NCI-H2171 treated with DMSO at 0.1 percent for 48 hours (cell line): ENCODE measurements at places on chromosomes 7 and 10.
A peak's percentile ranks its signal among the peaks of the same experiment; 100 is the strongest.

DNA sequence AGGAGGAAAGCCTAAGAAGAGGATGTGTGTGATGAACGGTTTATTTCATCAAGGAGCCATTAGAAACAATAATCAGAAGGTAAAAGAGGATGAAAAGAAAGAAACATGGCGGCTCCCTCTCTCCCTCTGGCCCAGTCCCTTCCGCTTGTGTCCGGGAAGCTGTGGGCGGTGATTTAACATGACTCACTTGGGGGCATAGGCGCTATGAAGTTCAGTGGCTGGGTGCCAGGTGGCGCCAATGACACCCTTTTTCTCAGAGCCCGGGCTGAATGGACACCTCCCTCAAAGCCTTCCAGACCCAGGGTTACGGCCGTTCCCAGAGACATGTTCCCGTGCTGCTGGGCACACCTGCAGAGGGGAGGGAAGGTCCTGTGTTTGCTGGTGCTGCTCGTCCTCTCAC, 244.0 kb downstream of the SKAP2 start:
- DNase-seq: no peak

- DNase-seq: no peak
Measured at GRCh38 chr7:36615852-36616540, 108.3 kb downstream of the AOAH start.

GRCh38 chr10:33073641-33074415, 115.8 kb upstream of the ITGB1 start:
- no peak for DNase-seq

DNA sequence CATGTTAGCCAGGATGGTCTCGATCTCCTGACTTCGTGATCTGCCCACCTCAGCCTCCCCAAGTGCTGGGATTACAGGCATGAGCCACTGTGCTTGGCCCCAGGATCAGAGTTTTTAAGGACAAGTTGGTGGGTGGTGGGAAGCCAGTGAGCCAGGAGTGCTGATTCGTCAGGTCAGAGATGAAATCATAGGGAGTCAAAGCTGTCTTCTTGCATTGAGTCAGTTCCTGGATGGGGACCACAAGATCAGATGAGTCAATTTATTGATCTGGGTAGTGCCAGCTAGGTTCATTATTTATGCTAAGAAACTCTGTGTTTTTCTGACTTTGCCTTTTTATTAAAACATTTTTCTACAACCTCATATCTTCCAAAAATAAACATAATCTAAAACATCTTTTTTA, 423.8 kb downstream of the ARL4A start:
- DNase-seq: no peak

- no peak for DNase-seq
Measured at GRCh38 chr7:30382607-30383006, 96.0 kb downstream of the NOD1 start.

GRCh38 chr10:30499816-30500215, 65.8 kb downstream of the MAP3K8 start:
- no peak for DNase-seq

- DNase-seq: no peak
Measured at GRCh38 chr10:33190406-33190805, 144.1 kb downstream of the NRP1 start.

DNA sequence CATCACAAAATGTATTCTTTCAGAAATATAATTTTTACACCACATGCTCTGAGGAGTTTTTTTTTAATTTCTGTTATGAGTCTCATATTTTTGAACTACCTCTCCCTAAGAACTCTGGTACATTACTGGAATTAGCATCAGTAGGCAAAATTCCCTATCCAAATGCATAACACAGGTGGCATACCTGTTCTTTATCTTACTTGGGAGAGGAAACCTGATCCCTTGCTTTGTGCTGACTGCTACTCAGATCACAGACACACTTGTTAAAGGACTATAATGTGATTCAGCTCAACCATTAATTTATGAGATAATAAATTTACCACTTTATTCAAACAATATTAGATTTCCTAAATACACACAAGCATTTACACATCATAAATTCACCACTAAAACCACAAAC, 617.2 kb downstream of the GRM8 start:
- DNase-seq: peak; percentile 65

DNA sequence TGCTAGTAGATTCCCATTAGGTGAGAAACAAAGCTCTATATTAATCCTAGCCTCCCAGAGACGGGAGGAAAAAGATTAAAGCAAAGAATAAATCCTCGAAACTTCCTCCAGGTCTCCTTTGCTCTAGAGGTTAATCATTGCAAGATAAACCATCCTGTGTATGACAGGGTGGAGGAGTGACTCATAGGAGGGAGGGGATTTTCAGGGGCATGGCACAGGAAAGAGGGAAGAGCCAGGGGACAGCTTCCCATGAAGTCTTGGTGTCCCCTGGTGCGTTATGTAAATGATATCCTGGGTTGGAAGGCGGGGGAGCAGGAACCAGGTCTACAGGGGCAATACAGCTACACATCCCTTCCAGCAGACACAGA, 780 bp downstream of the CYP3A5 start:
- no peak for DNase-seq

GRCh38 chr7:2824678-2825461, 19.2 kb downstream of the GNA12 start:
- DNase-seq: no peak

DNA sequence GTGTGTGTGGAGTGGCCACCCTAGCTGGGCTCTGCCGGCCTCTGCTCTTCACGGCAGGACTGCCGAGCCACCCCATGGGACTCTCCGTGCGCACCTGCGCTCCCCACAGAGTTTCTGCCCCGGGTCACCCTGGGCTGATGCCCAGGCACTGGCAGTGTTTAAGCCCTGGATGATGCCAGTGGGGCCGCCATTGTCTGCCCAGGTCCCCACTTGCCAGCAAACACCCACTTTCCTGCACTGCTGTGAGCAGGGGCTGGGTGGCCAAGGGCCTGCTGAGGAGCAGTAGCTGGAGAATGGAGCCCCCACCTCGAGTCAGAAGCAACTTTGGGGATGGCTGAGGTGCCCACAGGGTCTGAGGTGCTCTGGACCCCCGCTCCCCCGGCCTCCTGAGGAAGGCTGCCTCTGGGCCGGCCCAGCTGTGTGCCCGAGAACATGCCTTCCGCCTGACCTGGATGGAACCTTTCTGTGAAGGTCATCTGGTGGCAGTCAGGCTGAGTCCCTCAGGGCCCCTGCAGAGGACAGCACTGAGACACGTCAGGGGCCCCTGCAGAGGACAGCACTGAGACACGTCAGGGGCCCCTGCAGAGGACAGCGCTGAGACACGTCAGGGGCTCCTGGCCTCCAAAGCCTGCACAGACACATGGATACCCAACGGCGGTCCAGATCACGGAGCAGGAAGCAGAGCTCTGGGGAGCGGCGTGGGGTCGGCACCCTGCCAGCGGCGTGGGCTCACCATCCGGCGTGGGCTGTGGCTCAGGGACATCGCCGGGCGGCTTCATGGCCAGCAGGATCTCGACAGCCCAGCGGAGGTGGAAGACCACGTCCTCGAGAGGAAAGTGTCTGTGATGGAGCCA, 62.0 kb downstream of the CFAP46 start:
- DNase-seq: no peak

DNA sequence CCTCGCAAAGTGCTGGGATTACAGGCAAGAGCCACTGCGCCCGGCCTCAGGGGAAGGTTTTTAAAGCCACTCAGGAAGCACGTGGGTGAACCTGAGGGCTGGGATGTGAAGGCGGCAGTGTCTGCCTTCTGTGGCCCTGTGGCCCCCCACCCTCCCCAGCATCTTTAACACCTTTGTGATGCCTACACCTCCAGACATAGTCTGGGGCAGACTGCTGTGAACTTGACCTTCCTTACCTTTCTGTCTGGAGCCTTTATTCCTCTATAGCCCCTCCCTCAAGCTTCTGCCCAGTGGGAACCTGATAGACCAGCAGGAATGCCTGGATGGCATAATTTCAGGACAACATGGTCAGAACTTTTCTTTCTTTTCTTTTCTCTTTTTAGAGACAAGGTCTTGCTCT, 550.2 kb downstream of the GALNT17 start:
- no peak for DNase-seq

- DNase-seq: no peak
Measured at GRCh38 chr10:15365692-15366091, 5.4 kb downstream of the FAM171A1 start.

GRCh38 chr10:43968076-43968475, 319.4 kb upstream of the ZNF32 start:
- DNase-seq: no peak
